Activated CD8-positive, alpha-beta T cell treated with anti-CD3 and anti-CD28 coated beads for 36 hours (primary cell): ENCODE measurements at places on chromosomes 5 and 9. TPM values are rescaled to one million over a fixed set of nuclear protein-coding genes. Genes with fewer than 3 reads are reported as not detected.

GRCh38 chr5:77272206-77272605, 61.7 kb downstream of the PDE8B start:
- H3K27me3 ChIP-seq, result peaks cover 7% of the 10 kb centered on the region
- H3K36me3 ChIP-seq, result no peaks in the 10 kb centered on the region
- no peak overlapping the region for H3K4me3 ChIP-seq

- H3K4me1 ChIP-seq, result no peaks in the 10 kb centered on the region
- no peak for DNase-seq
- H3K27me3 ChIP-seq, result peaks cover 2% of the 10 kb centered on the region
- H3K4me3 ChIP-seq, result no peak overlapping the region
- H3K27ac ChIP-seq, result no peak overlapping the region
Measured at GRCh38 chr5:175337680-175338079, 106.3 kb downstream of the DRD1 start.

- H3K27ac ChIP-seq, result no peak overlapping the region
- DNase-seq, result no peak
- H3K4me1 ChIP-seq, result no peaks in the 10 kb centered on the region
- H3K36me3 ChIP-seq, result no peaks in the 10 kb centered on the region
- H3K27me3 ChIP-seq, result peaks cover 23% of the 10 kb centered on the region
Measured at GRCh38 chr5:73747696-73748380, 121.8 kb downstream of the ARHGEF28 start.

- peak overlapping the region; percentile 30 for H3K27ac ChIP-seq
- peaks cover 20% of the 10 kb centered on the region for H3K4me1 ChIP-seq
- H3K36me3 ChIP-seq, result peaks cover 3% of the 10 kb centered on the region
- DNase-seq, result no peak
Measured at GRCh38 chr5:131641494-131641893, 6.5 kb upstream of the RAPGEF6 start.

PDZD2 gene
- total RNA-seq, result not detected
